ENCODE measurements at places on chromosomes 3 and 15.

DNA sequence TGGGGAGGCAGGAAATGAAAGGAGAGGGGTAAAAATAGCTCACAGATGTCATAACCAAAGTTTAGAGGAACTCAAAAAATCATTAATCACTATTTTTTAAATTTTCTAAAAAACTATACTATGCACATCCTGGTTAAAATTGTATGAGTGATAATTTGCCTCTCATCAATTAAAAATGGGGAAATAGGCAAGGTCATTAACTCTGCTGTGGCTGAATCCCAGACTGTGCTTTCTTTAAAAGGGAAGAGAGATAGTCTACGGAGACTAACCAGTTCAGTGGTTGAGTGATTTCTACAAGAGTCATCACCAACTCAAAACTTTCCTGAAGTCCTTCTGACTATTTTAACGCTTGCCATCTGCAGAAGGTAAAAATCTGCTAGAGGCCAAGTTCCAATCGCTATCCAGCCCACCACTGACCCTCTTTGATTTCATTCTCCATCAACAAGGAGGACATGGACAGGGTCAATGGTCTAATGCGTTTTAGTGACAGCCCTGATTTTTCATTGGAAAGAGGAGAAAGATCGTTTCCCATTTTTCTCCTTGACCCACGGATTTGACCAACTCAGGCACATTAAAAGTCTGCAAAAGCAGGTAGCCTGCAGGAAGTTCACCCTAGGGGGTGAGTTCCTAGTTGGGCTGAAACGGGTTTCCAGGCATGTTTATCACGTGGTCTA is 850 bp downstream of the SUCLG2 start:
- no peak for DNase-seq

- peak; percentile 20 for DNase-seq
Measured at GRCh38 chr15:86608461-86609205, 529.0 kb downstream of the AGBL1 start.

DNA sequence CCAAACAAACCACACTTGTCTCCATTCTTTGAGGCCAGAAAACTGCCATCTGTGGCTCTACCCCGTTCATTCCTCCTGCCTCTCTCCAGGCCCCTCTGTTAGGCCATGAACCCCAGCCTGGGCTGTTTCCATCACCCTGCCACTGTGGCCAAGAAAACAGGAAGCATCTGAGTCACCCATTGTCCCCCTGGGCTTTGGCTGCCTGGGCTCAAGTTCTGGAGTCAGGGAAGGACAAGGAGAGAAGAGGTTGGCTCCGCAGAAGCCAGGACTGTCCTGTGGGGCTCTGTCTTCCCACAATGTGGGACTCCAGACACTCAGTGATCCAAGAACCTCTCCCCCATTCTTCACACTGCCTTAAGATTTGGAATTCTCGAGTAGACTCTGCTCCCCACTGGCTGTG is 14.8 kb upstream of the LCTL start:
- DNase-seq = no peak

DNA sequence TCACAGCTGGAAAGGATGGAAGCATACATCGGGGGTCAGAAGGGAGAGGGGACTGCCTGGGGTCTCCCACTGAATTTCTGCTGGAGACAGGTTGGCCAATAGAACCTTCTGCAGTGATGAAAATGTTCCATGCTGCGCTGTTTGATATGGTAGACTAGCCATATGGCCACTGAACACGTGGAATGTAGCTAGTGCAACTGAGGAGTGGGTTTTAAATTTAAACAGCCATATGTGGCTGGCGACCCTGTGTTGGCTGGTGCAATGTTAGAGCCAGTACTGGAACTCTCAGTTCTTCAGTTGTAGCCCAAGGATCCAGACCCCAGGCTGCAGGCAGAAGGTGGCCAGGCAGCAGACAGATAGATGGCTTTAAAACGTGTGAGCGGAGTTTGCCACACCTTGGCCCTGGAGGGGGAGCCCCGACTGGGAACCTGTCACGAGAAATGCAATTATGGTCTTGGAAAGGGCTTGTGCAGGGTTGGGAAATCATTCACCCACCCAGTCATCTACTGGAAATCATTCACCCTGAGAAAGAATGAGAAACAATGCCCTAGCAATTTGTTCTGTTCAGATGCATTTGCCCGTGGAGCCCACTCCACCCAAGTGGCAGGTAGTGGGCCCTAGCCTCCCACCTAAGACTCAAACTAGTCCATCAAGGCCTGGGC is 127.6 kb downstream of the FBLN2 start:
- DNase-seq = no peak

DNA sequence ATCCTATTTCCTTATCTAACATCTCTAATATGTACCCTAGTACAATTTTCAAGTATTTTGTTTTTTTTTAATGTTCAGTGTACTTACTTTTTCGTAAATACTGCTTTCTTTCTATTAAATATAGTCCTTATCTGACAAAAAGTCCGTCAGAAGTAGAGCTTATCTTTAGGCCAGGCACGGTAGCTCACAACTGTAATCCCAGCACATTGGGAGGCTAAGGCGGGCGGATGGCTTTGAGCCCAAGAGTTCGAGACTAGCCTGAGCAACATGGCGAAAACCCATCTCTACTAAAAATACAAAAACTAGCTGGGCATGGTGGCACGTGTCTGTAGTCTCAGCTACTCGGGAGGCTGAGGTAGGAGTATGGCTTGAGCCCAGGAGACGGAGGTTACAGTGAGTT is 41.1 kb downstream of the USP3 start:
- no peak for DNase-seq

- no peak for DNase-seq
Measured at GRCh38 chr3:169792359-169792758, 19.2 kb downstream of the MYNN start.

- peak; percentile 63 for DNase-seq
Measured at GRCh38 chr3:193831495-193832455, 238.8 kb downstream of the OPA1 start.

GRCh38 chr15:42409011-42409410 is 49.7 kb downstream of the CAPN3 start:
- no peak for DNase-seq

DNA sequence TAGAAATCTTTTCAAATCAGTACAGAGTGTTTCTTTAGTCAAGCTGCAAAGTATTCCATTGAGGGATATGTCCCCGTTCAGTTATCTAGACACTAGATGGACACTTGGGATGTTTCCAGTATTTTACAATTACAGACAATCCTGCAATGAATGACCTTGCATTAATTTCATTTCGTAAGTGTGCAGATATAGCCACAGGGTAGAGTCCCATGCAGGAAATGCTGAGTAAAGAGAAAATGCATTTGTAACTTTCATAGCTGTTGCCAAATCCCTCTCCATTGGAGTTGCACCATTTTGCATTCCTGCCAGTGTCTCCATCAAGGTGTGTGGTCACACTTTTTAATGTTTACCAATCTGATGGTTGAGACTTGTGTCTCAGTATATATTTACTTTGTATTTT is 92.5 kb downstream of the LIPC start:
- no peak for DNase-seq

GRCh38 chr3:100463002-100463401 is 29.4 kb upstream of the TMEM45A start:
- peak; percentile 64 for DNase-seq

DNA sequence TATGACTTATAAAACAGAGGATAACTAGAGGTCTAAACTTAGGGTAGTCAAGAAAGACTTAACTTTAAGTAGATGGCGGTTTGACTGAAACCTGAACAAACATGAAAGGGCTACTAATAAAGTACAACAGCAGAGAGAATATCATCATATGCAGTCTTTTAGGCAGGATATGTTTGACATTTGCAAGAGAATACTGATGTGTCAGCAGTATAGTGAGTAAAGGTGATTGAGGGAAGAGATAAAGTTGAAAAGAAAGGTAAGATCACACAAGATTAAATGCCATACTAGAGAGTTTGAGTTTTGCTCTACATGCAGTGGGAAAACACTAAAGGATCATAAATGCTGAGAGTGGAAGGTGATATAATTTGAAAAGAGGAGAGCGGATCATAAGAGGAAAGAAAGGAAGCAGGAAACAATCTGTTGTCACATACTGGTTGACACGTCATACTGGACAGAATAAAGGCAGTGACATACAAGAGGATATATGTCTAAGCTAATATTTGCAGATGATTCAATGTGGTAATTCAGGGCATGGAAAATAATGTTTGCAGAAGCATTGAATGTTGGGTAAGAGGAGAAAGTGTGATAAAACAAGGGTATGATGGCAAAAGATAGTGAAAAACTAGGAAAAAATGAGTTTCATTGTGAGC is 223.0 kb downstream of the EPHA6 start:
- no peak for DNase-seq

DNA sequence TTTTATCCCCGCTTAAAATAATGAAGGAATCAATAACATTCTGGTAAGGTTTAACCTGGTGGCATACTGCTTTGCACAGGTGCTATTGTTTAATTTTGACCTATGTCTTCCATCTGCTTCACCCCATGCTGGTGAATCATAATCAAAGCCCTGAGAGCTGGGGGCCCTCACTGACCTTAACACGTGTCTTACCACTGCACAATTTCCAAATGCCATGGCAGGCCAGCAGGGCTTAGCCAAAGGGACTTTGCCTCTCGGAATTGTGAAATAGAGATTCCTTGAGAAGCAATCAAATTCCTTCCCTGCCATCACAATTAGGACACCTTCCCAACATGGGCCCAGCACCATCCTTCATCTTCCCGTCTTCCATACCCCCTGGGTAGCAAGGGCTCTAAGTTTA is 242.6 kb upstream of the THBS1 start:
- DNase-seq = no peak

DNA sequence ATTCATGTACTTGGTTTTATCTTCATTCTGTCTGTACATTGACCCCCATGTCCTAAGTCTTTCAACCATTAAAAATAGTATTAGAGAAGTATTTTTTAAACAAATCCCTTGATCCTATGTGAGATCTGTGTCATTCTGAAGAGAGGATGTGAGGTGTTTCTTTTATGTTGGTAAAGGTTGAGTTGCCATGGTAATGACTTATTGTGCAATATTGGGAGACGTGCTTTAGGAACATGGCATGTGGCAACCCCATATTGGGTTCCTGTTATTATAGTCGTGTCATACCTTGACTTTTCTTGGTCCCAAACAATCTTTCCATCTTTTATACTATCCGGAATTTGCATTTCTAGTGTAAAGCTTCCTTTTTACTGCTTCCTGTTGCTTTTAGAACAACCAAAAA is 203.1 kb downstream of the KCNAB1 start:
- no peak for DNase-seq

DNA sequence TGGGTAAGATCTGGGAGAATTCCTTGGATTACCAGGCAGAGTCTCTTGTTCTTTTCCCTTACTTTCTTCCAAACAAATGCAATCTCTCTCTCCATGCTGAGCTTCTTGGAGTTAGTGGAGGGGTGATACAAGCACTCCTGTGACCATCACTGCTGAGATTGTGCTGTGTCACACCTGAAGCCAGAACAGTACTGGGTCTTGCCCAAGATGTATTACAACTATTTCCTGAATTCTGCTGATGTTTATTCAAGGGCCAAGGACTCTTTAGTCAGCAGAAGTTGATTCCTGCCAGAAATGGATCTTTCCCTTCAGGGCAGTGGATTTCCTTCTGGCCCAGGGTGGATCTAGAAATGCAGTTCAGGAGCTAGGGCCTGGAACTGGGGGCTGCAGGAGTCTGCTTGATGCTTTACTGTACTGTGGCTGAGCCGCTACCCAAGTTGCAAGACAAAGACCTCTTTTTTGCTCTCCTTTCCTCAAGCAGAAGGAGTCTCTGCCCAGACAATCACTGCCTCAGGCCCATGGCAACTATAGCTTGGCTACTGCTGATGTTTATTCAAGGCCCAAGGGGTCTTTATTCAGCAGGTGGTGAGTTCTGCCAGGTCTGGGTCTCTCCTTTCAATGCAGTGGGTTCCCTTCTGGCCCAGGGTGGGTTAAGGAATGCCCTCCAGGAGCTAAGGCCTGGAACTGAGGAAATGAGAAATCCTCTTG is 98.8 kb downstream of the SH3GL3 start:
- no peak for DNase-seq

GRCh38 chr15:80982205-80982604 is 7.4 kb downstream of the MESD start:
- DNase-seq = no peak

GRCh38 chr3:18765662-18766061 is 340.5 kb upstream of the SATB1 start:
- DNase-seq = no peak

GRCh38 chr3:21542656-21543379 is 208.2 kb downstream of the ZNF385D start:
- DNase-seq = no peak

DNA sequence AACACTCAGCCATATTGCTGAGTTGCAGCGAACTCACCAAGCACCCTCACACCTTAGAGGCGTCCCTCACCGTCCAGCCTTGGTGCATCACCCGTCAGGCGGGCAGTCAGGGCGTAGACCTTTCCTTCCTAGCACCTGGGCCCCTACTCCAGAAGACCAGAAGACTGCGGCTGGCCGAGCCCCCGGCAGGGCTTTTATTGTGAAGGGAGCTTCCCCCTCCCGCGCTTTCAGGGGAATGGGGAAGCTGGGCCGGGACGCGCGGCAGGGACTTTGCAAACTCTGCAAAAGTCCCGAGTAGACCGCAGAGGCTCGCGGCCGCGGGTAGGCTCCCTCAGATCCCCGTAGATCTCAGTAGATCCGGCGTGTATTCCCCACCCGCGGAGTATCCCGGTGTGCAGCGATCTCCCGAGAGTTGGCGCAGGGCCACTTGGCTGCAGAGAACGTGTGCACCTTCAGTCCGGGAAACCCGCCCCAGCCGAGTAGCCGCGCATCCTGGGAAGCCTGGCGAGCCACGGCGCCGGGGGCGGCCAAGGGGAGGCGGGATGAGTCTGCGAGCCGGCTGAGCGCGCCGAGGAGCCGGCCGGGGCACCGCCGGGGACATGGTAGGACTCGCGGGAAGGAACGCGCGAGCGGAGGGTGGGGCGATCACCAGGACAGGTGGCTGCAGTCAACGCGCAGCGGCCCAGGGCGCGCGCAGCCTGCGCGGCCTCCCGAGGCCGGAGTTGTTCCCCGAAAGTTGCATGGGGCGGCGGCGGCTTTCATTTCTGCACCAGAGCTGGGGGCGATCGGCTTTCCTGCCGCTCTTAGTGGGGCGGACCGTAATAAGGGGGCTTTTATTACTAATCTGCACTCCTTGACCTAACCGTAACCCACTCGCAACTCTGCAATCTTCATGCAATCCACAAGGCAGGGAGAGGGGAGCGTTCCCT is at the start of gene GASK1A:
Gene GASK1A (plus strand): TSS at position 268 of the 929 bp plus-strand sequence. CDS start 332 bp downstream, at position 600.
- DNase-seq = peak; percentile 15

DNA sequence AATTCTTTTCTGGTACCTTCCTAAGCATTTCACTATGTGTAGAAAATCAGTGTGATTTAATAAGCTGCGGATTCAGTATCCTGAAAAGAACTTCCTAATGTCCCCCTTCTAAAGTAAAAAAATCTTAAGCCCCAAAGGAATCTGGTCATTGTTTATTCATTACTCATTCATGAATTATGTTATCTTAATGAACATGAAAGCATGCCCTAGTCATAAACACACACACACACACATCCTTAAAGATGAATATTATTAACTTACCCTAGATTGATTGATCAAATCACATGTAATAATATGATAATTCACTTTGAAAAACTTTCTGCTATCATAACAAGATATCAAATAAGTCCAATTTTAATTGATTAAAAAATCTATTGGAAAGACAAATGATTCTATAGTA is 96.4 kb upstream of the BFSP2 start:
- DNase-seq = no peak

GRCh38 chr3:182124187-182124586 is 412.5 kb downstream of the SOX2 start:
- DNase-seq = no peak

GRCh38 chr15:80015156-80015555 is 44.2 kb upstream of the BCL2A1 start:
- no peak for DNase-seq

- DNase-seq = no peak
Measured at GRCh38 chr15:95394186-95395067, 936.1 kb upstream of the NR2F2 start.

- no peak for DNase-seq
Measured at GRCh38 chr3:98735296-98735695, 27.8 kb upstream of the ST3GAL6 start.

All from NCI-H1105 treated with DMSO at 0.1 percent for 48 hours (cell line).